ENCODE measurements at places on chromosomes 7 and 10.

- no peak for DNase-seq
These were observed 46.3 kb downstream of the PDK4 start for GRCh38 chr7:95549818-95550529.

- no peak for DNase-seq
These were observed 56.8 kb downstream of the ZRANB1 start for GRCh38 chr10:124998624-124999291.

- DNase-seq, result no peak
These were observed 76.6 kb downstream of the CNNM2 start for GRCh38 chr10:102994531-102995295.

DNA sequence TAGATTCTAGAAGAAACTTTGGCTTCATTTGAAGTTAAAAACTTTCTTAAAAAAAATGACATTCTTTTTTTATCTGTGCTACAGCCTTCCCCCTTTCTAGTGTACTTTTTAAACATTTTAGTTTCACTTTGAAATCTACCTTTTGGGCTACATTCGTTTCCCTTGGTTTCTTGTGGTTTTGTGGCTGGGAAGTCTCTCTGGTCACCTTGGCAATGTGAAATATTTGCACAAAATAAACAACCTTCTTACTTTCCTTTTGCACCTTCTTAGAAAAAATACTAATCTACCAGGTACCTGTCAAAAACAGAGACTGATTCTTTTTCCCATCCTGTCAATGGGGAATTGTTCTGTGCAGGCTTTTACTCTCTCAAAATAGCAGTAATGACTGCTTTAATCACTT, 350.2 kb downstream of the GATA3 start:
- no peak for DNase-seq

DNA sequence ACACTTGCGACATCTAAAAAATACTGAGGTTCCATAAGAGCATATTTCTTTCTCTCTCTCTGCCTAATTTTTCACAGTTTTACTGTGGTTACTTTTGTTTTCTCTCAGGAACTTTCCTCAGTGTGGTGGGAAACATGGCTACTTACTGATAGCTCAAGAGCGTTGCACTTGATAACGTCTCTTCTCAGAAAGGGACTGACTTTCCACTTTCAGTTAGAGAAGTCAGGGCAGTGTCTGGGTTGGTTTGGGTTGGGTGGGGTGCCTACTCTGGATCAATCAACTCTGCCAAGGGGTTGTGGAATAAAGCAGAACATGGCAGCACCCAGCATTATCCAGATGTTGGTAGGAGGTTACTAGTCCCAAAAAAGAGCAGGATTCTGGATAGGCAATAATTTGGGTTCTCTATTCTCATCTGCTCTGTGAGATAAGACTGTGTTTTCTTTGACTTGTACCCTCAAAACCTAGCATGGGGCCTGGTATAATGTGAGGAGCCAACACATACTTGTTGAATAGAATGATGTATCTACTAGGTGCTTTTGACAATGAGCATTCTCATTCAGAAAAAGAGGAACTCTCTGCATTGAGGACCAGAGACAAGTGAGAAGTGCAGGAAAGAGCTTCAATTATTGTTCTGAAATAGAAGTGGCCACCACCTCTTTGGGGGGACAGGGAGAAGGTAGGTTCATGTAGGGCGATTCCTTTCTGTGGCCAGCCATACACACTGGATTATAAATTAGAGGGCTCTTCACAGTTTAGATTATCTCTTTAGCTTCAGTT, 315.7 kb downstream of the REEP3 start:
- DNase-seq, result no peak

DNA sequence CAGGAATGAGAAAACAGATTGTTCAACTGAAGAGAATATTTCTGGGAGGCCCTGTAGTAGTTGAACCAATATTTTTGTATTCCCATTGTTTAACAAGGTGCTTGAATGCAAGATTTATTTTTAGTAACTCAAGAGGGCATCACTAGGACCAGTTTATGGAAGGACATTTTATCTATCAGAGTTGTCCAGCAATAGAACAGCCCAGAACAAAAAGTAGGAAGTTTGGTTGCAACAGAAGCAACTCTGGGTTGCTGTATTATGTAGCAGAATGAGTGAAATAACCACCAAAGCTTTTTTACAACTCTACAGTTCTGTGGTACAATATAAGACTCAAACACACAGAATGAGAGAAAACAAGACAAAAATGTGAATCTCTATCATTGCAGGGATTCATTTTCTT, 34.7 kb downstream of the CPED1 start:
- no peak for DNase-seq

- no peak for DNase-seq
These were observed 144.7 kb downstream of the PLCE1 start for GRCh38 chr10:94138391-94138790.

GRCh38 chr7:20191391-20191869, 25.8 kb downstream of the MACC1 start:
- no peak for DNase-seq

GRCh38 chr7:7276161-7276560, 93.8 kb downstream of the C1GALT1 start:
- DNase-seq, result no peak

- DNase-seq, result no peak
These were observed 3.8 kb upstream of the AKR1E2 start for GRCh38 chr10:4822208-4822607.

DNA sequence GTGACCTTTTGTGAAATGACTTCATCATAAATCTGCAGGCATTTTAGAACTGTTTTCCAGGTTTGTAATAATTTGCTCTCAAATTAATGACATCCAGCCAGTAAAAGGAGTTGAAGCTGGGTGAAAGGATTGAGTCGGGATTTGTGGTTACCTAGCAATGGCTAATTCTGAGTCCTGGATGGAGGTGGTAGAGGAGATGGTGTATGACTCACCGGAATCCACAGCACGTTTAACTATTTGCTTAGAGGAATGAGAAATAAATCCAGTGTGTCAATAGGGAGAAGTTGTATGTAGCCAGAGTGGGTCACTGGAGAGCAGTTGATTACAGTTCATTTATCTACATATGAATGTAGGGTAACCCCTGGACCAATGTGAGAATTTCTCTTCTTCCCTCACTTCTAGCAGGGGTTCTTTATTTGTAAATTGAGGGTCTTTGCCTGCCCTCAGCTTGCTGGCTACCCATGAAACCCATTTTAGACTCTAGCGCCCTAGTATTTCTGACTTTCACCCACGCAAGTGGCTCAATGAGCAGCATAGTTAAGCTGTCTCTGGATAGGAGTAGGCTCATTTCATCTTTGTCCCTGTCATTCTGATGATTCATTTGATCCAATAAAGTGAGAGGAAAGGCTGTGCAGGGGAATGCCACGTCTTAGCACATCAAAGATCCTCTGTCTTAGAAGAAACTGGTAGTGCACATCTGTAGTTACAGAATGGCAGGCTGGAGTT, 547.8 kb downstream of the SORCS3 start:
- DNase-seq, result no peak

GRCh38 chr7:84194484-84195271, at the start of gene SEMA3A:
Gene SEMA3A, minus strand, starts transcription at chr7:84194789. Its CDS starts 203 bp downstream, at chr7:84194586.
- peak; percentile 52 for DNase-seq

DNA sequence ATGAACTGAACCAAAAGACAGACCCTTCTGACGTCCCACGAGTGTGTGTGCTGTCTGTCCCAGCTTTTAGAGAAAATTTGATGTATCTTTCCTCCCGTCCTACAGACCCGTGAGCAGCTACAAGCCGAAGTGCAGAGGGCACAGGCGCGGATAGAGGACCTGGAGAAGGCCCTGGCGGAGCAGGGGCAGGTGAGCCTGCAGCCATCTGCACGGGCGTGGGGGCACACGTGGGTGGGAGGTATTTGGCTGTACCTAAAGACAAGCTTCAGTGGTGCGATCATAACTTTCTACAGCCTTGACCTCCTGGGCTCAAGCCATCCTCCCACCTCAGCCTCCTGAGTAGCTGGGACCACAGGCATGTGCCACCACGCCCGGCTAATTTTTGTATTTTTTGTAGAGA, 41.7 kb upstream of the DPYSL4 start:
- DNase-seq, result no peak

DNA sequence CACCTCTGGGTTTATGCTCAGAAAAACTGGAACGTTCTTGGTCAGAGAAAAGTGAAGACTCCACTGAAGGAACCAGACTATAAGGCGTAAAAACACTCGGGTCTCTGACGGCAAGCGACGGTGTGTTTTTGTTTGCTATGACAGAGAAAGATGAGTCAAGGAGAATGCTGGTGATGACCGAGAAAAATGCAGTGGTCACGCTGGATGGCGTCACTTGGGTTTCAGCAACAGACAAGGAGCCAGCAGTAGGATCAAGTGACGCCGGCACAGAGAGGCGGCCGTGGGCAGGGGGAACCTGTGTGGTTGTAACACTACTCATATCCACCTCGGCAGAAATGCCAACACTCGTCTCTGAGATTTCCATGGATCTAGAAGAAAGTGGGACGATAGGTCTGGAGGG, 63.4 kb downstream of the KIAA1549 start:
- DNase-seq, result no peak

GRCh38 chr10:128306535-128306934, 180.3 kb upstream of the MKI67 start:
- no peak for DNase-seq

- DNase-seq, result no peak
These were observed 135.2 kb downstream of the INHBA start for GRCh38 chr7:41567731-41568114.

- DNase-seq, result no peak
These were observed 196.7 kb downstream of the HGF start for GRCh38 chr7:81573128-81573527.

- no peak for DNase-seq
These were observed 5.8 kb upstream of the AMZ1 start for GRCh38 chr7:2681929-2682799.

GRCh38 chr7:100167912-100168323, 499 bp downstream of the GAL3ST4 start:
- no peak for DNase-seq

DNA sequence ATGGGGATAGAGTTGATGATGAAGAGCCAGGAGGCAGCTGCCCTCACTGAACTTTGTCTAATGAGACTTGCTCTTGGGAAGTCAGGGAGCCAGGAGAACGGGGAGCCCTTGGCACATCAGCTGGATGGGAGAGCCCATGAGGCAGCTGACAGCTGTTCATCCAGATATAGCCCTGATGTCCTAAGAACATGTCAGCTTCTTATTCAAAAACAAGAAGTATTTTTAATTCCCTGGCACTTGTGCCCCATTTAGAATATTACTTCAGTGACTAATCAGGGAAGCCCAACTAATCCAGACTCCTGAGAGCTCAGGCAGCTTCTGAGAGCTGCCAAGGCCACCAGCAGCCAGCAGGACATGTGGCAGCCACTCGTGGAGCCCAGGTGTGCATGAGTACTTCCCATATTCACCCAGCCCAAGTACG, 363.4 kb downstream of the GRID1 start:
- no peak for DNase-seq

- DNase-seq, result no peak
These were observed 96.6 kb downstream of the FAM53B start for GRCh38 chr10:124647421-124648130.

- DNase-seq, result no peak
These were observed 26.1 kb downstream of the WDFY4 start for GRCh38 chr10:48710647-48711275.

GRCh38 chr7:41007811-41008210, 695.1 kb downstream of the INHBA start:
- DNase-seq, result no peak

- peak; percentile 80 for DNase-seq
These were observed at the start of gene SMARCD3 for GRCh38 chr7:151248346-151249033. Gene SMARCD3, minus strand, starts transcription at chr7:151248694. Its CDS starts 132 bp downstream, at chr7:151248562.

- DNase-seq, result no peak
These were observed 138.5 kb upstream of the AGR3 start for GRCh38 chr7:17020250-17020649.

- no peak for DNase-seq
These were observed 29.7 kb upstream of the TAS2R16 start for GRCh38 chr7:123024989-123025758.

- DNase-seq, result no peak
These were observed 72.1 kb downstream of the DNMBP start for GRCh38 chr10:99937630-99938029.

DNA sequence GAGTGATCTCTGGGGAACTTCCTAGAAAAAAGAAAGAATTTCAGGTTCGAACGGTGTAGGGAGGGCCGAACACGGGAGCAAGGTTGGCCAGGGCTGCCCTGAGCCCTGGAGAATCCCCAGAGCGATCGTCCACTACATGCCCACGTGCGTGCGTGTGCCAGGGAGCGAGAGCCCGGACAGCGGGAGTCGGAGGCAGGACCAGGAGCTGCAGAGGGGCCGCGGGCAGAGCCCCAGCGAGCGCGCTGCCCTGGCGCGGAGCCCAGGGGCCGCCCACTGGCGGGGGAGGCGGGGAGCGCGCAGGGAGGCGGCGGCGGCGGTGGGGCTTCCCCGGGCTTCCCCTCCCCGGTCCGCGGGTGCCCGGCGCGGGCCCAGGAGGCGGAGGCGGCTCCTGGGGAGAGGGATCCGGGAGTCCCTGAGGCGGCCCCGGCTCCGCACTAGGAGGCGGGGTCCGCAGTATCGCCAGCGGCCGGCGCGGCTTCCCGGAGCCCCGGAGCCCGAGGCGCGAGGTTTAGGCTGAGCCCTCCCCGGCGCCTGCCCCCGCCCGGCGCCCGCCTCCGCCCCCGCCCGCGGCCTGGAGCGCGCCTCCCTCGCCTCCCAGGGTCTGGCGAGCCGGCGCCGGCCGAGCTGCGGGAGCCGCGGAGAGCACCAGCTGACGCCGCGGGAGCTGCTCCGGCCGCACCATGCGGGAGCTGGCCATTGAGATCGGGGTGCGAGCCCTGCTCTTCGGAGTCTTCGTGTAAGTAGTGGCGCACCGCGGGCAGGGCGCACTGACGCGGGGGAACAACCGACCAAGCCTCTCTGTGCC, at the start of gene PLPP4:
Gene PLPP4, plus strand, starts transcription at position 602 of the 805 bp plus-strand sequence. Its CDS starts 79 bp downstream, at position 681.
- peak; percentile 61 for DNase-seq

DNA sequence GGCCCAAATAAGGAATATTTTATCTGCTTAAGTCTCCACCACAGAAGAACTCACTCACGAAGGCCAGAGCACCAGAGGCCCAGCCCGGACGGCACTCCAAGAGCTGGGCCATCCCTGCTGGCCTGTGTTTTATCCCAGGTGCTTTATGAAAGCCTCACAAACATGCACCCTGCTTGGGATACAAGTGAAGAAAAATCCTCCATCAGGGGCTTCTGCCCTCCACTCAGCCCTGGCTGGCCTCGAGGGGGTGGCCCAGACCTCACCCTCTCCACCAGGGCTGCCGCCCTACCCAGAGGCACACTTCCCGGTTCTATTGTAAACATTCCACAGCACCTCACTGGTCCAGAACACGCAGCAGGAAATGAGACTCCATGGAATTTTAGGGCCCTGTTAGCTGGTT, 19.8 kb upstream of the DNAAF5 start:
- DNase-seq, result no peak

Data from renal pelvis (tissue), 12 donors.